ENCODE measurements at places on chromosomes 1 and 21. TPM values are rescaled to one million over a fixed set of nuclear protein-coding genes. Genes with fewer than 3 reads are reported as not detected.

GRCh38 chr1:92317836-92318493 is 19.1 kb downstream of the RPAP2 start:
- no peak for DNase-seq

DNA sequence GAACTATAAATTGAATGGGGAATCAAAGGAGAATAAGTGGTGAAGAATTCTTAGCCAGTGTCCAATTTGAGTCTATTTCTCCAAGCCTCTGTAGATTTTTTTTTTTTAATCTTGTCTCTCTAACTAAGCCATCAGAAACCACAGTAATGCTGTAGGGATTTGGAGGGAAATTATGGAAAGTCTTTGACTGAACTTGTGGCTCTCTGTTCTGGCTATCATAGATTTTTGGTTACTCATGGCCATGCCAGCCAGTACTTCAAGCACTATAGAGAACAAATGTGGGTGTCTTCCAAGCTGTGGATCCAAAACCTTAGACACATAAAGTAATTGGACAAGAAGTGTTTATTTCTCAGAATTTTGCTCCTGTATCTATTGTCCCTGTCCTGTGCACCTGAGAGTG is 147.9 kb downstream of the LRRC40 start:
- no peak for DNase-seq

DNA sequence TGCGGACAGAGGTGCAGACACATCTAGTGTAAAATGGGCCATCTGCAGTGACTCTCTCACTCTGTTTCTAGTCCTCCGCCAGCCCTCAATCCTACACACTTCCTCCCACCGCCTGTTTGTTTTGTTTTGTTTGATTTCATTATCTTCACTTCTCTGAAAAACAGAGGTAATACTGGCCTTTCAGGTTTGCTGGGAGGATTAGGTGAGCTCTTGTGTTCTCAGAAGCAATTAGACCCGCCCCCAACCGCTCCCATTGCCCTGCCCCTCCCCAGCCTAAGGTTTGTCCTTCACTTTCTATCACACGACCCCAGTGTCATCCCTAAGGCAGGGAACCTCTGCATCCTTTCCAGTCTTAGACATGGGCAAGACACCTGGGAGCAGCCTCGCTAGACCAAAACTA is 43.2 kb upstream of the TACSTD2 start:
- DNase-seq: peak; percentile 69

DNA sequence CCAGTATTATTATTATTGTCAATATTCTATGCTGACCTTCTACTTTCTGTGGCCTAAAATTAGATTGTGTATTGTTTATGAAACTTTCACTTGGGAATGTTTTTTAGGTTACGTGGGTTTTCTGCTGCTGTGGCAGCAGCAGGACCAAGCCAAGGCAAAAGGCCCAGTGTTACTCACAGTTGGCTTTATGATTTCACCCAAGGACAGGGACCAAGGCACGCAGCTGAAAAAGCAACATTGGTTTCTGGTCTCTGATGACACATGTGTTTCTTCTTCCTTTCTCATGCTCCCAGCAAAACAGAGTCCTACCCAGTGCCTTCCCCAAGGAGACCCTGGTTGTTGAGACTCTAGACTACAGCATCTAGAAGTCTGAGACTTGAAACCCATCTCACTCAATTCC is 413.7 kb downstream of the SETD4 start:
- no peak for DNase-seq

DNA sequence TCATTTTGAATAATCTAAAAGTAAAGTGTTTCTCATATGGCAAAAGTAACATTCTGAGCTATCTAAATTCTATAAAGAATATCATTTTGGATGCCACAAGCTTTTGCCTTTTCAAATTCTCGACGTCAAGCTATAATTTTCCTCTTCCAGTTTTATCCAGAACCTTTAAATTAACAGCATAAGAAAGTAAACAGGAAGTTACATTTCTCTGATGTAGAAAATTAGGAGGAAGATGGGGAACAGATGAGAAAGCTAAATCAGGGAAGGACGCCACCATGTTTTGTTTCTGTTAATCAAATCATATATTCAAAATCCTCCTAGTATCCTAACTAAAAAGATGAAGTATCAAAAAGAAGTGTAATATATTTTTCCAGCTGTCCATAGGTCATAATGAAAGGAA is 8.8 kb upstream of the CAMSAP2 start:
- DNase-seq: no peak

DNA sequence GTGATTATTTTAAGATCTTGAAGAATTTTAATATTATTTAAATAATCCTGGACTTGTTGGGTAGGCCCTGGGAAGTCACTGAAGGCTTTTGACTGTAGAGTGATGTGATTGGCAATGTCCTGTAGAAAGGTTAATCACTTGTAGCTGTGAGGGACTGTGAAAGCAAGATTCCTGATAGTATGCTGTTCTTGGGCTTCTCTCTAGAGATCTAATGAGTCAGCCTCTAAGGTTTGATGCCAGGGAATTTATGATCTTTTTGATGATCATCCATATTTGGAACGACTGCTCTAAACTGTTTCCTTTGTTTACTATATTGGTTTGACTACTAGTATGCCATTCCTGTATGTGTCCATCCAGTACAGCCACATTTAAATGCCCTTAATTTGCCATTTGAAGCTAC is 56.5 kb downstream of the CAMSAP2 start:
- DNase-seq: peak; percentile 67

- DNase-seq: no peak
Measured at GRCh38 chr1:177286396-177286795, 115.6 kb downstream of the BRINP2 start.

DNA sequence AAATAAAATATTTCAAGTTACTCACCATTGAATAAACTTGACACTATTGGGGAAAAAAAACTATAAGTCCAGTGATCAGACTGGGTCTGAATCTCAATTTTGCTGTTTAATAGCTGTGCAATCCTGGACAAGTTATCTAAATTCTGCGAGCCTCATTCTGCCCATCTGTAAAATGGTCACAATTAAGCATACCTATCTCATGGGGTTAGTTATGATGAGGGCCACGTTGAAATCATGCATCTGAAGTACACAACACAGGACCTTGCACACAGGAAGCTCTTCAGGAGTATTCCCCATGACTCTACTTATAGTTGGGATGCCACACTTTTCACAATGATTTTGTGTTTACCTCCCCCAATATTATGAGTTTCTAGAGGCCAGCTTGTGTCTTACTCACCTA is 3.8 kb upstream of the HTR1D start:
- DNase-seq: no peak

DNA sequence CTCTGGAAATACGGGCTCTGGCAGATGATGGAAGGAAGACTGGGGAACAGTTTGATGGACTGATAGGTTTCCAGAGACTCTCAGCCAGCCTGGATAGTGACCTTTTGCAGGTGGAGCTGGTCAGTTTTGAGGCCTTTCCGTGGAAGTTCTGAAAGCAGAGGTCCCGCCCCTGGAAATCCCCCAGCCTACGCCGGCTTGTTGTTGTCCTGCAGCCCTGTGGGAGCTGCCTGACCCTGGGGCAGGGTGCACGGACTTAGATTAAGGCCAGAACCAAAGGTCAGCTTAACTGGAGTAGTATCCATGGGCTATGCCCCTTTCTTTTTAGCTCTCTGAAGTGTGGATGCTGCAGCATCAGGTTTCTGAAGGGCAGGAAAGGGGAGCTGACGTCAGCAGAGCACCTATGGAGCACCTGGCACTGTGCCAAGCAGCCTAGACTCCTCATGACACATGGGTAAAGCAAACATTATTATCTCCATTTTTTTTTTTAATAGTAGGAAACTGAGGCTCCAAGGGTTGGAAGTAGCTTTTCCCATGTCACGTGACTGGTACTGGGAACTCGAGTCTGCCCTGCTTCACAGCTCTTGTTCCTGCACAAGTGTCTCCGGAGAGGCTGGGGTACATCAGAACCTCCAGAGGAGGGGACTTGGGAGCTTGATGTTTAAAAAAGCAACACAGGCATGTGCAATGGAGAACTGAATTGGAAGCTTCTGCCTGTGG is 38.5 kb downstream of the IER5 start:
- peak; percentile 88 for DNase-seq

- no peak for DNase-seq
Measured at GRCh38 chr1:232452736-232453440, 177.0 kb downstream of the SIPA1L2 start.

DNA sequence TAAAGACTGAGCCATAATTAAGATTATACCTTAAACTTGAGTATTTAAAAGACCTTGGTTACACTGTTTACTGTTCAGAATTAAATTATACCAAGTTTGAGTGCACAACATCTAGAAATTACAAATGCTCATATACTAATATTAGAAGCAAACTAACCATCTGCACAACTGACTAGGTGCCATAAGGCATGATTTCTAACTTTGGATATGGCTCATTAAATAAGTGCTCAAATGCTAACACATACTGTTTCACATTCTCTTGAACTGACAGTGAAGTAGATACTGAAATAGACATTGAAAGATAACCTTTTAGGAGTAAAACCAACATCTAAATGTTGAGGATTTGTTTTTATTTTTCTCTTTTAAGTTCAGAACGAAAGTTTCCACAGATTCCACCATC is 74.1 kb downstream of the PRKAA2 start:
- no peak for DNase-seq

DNA sequence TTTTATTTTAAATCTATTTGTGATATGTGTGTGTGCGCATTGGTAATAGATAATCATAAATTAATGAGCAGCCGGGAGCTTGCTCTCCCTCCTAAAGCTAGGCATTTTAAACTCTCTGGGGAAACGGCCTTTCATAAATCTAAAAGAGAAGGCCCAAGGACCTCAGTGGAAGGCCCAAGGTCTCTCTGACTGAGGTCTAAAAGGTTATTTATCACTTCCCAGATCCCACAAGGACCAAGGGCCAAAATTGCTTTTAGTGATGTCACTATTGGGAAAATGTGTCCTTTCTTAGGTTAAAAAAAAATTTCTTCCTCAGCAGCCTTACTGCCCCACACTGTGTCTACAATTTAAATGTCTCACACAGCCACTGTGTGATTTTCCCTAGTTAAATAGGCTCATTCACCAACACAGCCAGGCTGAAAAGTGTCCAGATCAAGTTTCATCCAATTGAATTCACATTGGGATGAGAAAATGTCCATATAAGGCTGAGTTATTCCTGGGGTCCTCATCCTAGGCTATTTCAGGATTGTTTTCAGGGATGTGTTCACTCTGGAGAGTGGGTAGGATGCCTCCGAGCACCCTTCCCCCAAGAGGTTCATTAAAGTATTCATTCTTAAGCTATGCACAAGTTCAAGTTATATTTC is 46.1 kb downstream of the SLC44A3 start:
- no peak for DNase-seq

DNA sequence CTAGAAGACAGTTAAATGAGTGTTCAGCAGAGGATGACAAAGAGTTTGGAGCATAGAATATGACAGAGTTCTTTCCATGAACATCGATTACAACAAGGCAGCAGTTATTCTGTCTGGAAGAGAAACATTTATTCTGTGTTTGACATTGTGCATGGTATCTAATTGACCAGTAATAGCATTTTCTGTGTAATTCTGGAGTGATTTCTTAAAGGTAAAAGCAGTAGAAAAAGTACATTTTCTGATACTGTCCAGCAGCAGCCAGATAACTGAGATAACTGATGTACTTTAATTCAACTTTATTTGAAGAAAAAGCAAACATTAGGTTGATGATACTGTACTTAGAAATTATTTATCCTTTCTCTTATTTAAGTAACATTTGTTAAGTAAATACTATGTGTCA is 497.1 kb downstream of the AGBL4 start:
- DNase-seq: no peak

Gene HFM1
- not detected for total RNA-seq

Gene AKR7A3
- total RNA-seq: 0.40 TPM

Gene S100A3
- 4.6 TPM for total RNA-seq

Gene POMGNT1
- total RNA-seq: 92.5 TPM

Gene OR6N1
- not detected for total RNA-seq

Gene CYP4Z1
- not detected for total RNA-seq
